ENCODE measurements at places on chromosomes 4 and X.

DNA sequence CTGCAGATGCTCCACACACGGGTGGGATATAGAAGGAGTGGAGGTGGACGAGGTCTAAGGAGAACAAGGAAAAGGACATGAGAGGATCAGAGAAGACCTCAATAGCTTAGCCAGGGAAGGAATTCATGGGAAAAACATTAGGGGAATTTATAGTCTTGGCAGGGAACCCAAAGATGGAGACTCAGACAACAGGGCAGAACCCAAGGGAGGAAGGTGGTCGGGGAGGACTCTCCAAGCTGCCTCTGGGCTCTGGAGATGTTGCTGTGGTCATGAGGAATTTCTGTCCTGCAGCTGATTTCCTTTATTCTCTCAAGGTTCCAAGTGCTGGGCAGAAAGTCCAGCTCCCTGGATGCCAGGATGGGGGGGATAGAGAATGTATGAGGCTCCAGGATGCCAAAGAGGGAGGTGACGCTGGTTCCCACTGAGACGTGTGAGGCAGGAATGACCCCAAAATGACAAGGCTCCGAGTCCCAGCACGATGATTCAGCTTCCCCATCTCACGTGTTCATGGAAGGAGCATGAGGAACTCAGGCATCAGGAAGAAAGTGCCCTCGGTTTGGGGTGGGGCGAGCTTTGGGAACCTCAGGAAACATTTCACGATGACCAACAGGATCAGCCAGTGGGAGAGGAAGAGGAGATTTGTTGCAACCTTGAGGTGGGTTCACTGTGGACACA lies 57.0 kb upstream of the PPP2R3B start:
- DNase-seq, result no peak

DNA sequence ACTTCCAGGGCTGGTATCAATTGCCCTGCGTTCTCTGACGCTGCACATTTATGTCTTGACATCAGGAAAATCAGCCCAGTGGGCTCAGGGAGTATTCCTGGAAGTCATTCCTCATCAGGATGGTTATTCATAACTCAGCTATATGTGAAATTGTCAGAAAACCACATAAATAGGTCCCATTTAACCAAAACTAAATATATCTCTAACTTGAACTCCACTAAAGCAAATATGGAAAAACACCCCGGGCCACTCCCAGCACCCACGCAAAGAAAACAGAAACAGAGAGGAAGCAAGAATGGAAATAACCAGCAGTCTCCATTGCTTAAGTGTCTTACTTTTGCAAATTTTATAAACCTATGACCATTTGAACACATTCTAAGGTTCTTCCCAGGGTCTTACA lies 112.0 kb downstream of the IRF2 start:
- DNase-seq, result no peak

DNA sequence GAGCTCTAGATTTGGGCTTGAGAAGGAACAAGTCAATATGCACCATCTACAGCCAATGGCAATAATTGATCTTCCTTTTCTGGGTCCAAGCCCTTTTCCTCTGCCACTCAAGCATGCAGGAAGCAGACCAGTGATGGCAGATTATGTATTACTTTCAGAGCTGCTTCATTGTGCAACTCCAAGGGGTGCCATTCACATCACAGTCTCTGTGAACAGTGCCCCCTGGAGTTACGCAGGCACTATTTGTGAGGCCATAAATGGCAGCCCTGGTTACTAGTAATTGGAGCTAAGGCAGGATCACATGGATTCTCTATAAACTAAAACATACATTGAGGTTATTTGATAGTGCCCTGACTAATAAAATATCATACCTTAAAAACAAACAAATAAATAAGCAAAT lies 313.4 kb upstream of the SLC7A11 start:
- DNase-seq, result no peak

- no peak for DNase-seq
These were observed 155.5 kb downstream of the DHX15 start for GRCh38 chr4:24428850-24429249.

DNA sequence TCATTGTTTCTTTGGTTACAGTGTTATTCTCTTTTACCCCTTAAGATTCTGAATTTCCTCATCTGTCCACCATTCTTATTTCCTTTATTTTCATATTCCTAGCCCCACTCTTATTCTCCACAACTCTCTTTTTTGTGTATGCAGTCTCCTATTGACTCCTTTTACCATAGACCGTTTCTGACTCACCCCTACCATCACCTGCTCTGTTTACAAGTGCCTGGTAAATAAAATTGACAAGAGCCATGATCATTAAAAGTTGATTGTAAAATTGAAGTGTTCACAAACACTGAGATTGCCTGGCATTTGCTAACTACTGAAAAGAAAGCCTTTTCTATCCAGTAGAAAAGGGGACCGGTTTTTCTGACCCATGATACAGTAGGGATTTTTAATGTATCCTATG lies 54.4 kb downstream of the MRPL1 start:
- no peak for DNase-seq

GRCh38 chr4:141587897-141588296 lies 48.5 kb upstream of the IL15 start:
- no peak for DNase-seq

GRCh38 chr4:88706574-88706973 lies 8.9 kb upstream of the NAP1L5 start:
- DNase-seq, result no peak

GRCh38 chr4:103634236-103634635 lies 85.5 kb downstream of the TACR3 start:
- DNase-seq, result no peak

GRCh38 chr4:7973545-7973981 lies 33.9 kb upstream of the AFAP1 start:
- peak; percentile 74 for DNase-seq

DNA sequence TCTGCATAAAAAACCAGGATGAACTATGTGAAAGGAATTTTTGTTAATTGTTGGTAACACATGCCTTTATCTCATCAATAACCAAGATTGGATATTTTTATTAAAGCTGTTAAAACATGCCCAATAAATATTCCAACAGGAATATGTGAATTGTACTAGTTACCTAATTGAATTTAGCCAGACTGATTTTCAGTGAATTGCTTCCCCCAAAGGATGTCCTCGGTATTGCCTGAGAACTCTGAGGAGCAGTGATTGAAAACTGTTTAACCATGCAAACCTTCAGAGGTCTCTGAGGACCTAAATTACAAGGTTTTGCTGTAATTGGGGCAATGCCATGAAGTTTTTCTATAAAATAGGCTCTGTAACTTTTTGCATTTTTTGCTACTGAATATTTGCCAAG lies 66.6 kb downstream of the BLTP1 start:
- no peak for DNase-seq

GRCh38 chr4:61841714-61842113 lies 641.6 kb downstream of the ADGRL3 start:
- DNase-seq, result no peak

DNA sequence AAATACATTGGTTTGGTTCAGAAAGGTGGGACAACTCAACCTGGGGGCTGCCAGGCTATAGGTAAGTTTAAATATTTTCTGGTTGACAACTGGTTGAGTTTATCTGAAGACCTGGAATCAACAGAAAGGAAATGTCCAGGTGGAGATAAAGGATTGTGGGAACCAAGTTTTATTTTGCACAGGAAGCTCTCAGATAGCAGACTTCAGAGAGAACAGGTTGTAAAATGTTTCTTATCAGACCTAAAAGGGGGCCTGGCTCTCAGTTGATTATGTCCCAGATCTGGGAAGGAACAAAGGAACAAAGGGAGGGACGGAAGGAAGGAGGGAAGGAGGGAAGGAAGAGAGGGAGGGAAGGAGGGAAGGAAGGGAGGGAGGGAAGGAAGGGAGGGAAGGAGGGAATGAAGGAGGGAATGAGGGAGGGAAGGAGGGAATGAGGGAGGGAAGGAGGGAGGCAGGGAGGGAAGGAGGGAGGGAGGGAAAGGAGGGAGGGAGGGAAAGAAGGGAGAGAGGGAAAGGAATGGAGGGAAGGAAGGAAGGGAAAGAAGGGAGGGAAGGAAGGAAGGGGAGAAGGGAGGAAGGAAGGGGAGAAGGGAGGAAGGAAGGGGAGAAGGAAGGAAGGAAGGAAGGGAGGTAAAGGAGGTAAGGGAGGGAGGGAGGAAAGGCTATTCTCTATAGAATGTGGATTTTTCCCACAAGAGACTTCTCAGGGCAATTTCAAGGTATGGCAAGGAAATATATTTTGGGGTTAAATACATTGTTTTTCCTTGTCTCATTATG lies 186.7 kb downstream of the DHRSX start:
- DNase-seq, result no peak

GRCh38 chrX:28398342-28398741 lies 188.9 kb upstream of the IL1RAPL1 start:
- no peak for DNase-seq

DNA sequence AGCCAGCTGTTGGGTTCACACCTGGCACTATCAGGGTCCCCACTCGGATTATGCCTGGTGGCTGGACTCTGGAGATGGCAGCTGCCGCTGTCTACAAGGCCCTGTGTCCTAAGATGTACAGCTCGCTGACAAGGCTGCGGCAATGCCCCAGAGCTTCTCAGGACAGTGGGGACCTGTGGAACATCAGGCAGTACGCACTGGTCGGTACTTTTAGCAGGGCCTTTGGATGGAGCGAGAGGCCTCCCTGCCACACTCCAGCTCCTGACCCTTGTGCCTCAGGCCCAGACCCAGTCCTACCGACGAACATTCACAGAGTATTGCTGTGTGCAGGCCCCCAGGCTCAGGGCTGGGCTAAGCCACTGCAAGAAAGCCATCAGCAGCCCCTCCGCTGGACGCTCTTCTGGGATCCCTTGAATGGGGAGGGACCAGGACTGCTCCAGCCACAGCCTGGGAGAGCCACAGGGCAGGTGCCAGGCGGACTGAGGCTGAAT lies 45.7 kb upstream of the HMX1 start:
- no peak for DNase-seq
